ENCODE measurements at places on chromosomes 3 and 15.

DNA sequence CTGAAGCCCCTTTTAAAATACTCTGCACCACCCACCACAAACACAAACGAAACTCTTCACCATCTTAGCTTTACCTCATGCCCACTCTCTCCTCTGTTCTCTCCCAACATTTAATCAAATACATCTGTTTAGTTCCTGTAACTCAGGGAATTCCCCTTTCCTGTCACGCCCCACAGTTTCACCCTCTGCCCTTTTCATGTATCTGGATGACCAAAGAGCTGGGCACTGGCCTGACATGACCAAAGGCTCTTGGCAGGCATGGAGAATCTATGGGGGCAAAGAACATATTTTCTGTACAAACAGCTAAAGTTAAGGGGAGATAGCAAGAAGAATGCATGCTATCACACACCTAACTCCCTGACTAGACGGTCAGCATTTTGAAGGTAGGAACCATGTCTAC, 270.0 kb downstream of the TBL1XR1 start:
- H3K27me3 ChIP-seq: no peaks in the 10 kb centered on the region
- H3K4me1 ChIP-seq: no peaks in the 10 kb centered on the region
- no peak overlapping the region for H3K27ac ChIP-seq
- H3K36me3 ChIP-seq: no peaks in the 10 kb centered on the region

- peak overlapping the region; percentile 70 for H3K27ac ChIP-seq
- H3K27me3 ChIP-seq: no peaks in the 10 kb centered on the region
- H3K36me3 ChIP-seq: no peaks in the 10 kb centered on the region
- peak overlapping the region; percentile 73 for H3K4me3 ChIP-seq
Observed at GRCh38 chr3:112303764-112304325, 9.8 kb upstream of the SLC9C1 start.

- H3K4me3 ChIP-seq: no peak overlapping the region
- no peaks in the 10 kb centered on the region for H3K4me1 ChIP-seq
- H3K27me3 ChIP-seq: no peaks in the 10 kb centered on the region
- H3K36me3 ChIP-seq: no peaks in the 10 kb centered on the region
- DNase-seq: no peak
Observed at GRCh38 chr15:47773143-47773542, 55.8 kb downstream of the SEMA6D start.

DNA sequence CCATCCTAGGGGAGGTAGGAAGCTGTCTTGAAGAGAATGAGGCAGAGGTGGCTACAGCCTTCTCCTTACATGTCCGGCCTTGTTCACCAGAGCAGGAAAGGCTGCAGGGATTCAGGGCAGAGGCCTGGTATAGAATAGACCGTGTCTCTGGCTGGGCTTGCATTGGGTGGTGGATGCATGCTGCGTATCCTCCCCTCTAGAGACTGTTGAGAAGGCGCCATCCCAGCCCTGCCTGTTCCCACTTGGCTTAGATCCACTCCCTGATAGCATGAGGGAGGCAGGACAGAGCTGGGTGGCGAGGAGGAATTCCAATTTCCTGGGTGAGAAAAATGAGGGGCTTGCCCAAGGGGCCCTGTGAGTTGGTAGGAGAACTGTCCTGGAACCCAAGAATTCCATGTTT, 57.5 kb downstream of the CORO2B start:
- no peak for DNase-seq
- H3K27ac ChIP-seq: no peak overlapping the region
- H3K4me3 ChIP-seq: no peak overlapping the region
- no peaks in the 10 kb centered on the region for H3K27me3 ChIP-seq
- H3K4me1 ChIP-seq: peaks cover 34% of the 10 kb centered on the region

GRCh38 chr3:3053974-3054373, 56.2 kb downstream of the IL5RA start:
- no peaks in the 10 kb centered on the region for H3K36me3 ChIP-seq
- no peaks in the 10 kb centered on the region for H3K4me1 ChIP-seq
- H3K4me3 ChIP-seq: no peak overlapping the region
- H3K27me3 ChIP-seq: no peaks in the 10 kb centered on the region

DNA sequence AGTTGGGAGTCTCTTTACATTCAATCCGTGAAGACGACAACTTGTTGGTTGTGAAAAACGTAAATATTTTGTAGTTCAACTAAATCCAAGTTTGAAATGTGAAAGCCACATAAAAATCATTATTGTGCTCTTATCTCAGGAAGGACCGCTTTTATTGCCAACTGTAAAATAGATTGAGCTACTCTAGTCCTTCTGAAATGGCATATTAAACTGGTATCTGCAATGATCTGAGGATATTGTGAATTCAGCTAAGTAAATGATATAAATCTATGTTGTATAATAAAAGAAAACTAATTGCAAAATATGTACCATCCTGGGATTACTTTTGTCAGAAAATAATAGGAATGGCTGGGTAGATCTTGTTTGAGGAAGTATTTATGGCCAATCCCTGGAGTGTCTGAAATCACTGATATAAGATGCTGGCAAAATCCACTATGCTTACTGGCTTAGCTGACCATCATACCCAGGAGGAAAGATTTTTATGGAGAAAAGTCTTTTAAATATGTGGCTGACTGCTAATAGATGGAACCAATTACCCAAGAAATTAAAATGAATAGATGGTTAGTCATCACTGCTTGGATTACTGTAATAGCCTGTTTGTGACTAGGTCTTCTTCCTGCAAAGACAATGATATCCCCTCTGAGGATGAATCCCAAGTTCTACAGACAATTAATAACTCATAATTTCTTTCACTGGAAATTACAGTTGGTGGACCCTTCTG, 191.8 kb downstream of the SEMA6D start:
- no peak overlapping the region for H3K4me3 ChIP-seq
- H3K27me3 ChIP-seq: peaks cover 8% of the 10 kb centered on the region
- H3K36me3 ChIP-seq: no peaks in the 10 kb centered on the region

- DNase-seq: no peak
- H3K27me3 ChIP-seq: no peaks in the 10 kb centered on the region
- H3K36me3 ChIP-seq: no peaks in the 10 kb centered on the region
- no peak overlapping the region for H3K4me3 ChIP-seq
Observed at GRCh38 chr3:177760803-177761202, 563.5 kb upstream of the TBL1XR1 start.

GRCh38 chr15:33964665-33965040, 3.6 kb upstream of the CHRM5 start:
- no peaks in the 10 kb centered on the region for H3K27me3 ChIP-seq
- no peak for DNase-seq
- H3K36me3 ChIP-seq: no peaks in the 10 kb centered on the region
- H3K4me3 ChIP-seq: no peak overlapping the region
- H3K4me1 ChIP-seq: no peaks in the 10 kb centered on the region
- H3K27ac ChIP-seq: no peak overlapping the region

DNA sequence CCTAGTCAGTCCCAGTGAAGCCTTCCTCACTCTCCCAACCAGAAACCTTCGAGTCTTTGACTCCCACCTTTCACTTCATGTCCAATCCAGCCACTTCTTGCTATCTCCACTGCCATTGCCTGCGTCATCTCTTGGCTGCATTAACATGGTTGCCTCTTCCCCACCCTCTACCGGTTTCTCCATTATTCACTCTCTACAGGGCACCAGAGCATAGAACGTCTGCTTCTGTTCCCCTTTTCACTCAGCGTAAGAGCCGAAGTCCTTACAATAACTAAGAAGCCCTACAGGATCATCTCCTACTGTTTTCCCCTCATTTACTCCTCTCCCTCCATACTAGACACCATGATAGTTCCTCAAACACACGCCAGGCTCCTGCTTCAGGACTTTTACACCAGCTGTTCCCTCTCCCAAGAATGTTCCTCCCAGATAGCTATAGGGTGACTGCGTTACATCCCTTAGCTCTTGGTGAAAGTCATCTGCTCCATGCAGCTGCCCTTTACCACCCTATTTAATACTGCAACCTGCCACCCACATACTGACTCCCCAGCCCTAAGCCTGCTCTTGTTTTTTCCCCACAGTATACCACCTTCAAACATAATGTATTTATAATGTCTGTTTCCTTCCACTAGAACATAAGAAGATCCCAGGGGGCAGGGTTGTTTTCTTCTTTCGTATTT, 30.9 kb downstream of the RCN2 start:
- H3K27me3 ChIP-seq: peaks cover 11% of the 10 kb centered on the region
- no peak overlapping the region for H3K27ac ChIP-seq
- DNase-seq: no peak
- H3K36me3 ChIP-seq: no peaks in the 10 kb centered on the region

- H3K4me3 ChIP-seq: no peak overlapping the region
- no peaks in the 10 kb centered on the region for H3K4me1 ChIP-seq
- no peaks in the 10 kb centered on the region for H3K36me3 ChIP-seq
Observed at GRCh38 chr3:191721390-191721861, 260.5 kb downstream of the PYDC2 start.

DNA sequence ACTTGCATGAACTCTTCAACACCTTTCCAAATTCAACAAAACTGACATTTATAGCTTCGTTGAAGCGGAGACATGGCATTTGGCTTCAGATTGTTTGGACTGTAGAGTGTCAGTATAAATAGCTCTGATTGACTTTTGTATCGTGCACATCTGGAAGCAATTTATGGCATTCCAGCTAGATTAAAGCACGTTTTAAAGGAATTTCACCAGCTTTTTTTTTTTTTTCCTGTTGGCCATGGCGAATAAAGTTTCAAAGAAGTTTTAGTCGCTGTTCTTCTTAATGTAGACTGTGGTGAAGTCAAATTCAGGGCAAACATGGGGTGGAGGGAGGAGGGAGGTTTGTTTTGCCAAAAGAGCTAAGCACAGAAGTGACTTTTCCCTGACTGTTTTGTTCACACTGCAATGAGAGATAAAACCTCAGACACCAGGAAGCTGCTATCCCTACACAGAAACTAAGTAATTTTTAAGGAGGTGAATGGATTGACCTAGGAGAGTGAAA, 391.0 kb upstream of the RARB start:
- H3K36me3 ChIP-seq: no peaks in the 10 kb centered on the region
- peak overlapping the region; percentile 22 for H3K4me3 ChIP-seq
- no peak overlapping the region for H3K27ac ChIP-seq
- no peaks in the 10 kb centered on the region for H3K4me1 ChIP-seq

DNA sequence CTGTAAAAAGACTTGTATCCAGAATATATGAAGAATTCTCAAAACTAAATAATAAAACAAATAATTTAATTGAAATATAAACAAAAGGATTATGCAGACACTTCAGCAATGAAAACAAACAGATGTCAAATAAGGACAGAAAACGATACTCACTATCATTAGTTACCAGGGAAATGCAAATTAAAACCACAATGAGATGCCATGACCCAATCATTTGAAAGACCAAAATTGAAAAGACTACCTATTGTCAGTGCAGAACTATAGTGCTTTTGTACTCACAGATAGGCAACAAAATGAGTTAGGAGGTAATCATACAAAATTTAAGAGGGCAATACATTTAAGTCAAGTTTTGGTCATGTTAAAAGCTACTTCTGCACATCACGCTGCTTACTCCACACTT, 31.6 kb upstream of the OR5K4 start:
- no peak for DNase-seq
- H3K36me3 ChIP-seq: no peaks in the 10 kb centered on the region
- no peak overlapping the region for H3K4me3 ChIP-seq
- peaks cover 3% of the 10 kb centered on the region for H3K4me1 ChIP-seq
- H3K27me3 ChIP-seq: peaks cover 8% of the 10 kb centered on the region

GRCh38 chr15:74171965-74172541, 1.5 kb upstream of the ISLR start:
- H3K4me1 ChIP-seq: peaks cover 50% of the 10 kb centered on the region
- no peak for DNase-seq
- H3K4me3 ChIP-seq: peak overlapping the region; percentile 61
- H3K27ac ChIP-seq: no peak overlapping the region
- H3K27me3 ChIP-seq: peaks cover 4% of the 10 kb centered on the region

- peaks cover 66% of the 10 kb centered on the region for H3K36me3 ChIP-seq
- peak overlapping the region; percentile 29 for H3K27ac ChIP-seq
- no peaks in the 10 kb centered on the region for H3K4me1 ChIP-seq
- no peak overlapping the region for H3K4me3 ChIP-seq
- no peak for DNase-seq
Observed at GRCh38 chr15:60471314-60471713, 7.6 kb downstream of the ICE2 start.

DNA sequence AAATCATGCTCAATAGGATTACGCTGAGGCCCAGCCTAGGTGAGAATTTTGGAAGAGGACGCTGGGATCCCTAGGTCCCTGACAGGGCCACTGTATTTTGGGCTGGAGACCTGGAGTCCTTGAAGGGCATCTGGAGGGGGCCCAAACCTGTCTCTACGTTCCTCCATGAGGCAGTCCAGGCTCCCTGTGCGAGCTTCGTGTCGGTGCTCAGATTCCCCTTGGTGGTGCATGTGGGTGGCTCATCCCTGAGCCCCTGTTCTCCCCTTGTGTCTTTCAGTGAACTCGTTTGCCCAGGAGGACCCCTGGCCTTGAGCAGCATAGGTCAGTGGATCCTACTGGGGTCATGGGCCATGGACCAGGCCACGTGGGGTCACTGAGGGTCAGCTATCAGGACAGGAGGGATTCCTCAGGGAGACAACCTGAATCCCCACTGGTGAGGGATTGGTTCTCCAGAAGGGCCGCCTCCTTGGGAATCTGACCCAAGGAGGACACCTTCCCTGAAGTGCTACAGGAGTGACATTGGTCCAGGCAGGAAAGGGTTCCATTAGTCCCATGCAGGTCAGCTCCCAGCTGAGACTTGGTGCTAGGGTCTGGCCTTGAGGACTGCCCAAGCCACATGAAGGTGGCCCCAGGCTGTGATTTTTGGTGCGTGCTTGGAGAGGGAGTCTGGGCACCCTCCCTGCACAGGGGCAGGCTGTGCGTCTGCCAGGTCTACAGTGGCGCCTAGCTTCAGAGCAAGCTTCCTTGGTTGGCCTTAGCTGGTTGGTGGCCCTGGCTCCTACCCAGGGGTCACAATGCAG, 229.8 kb downstream of the SNRPN start:
- H3K27ac ChIP-seq: no peak overlapping the region
- DNase-seq: no peak
- H3K4me3 ChIP-seq: no peak overlapping the region
- no peaks in the 10 kb centered on the region for H3K4me1 ChIP-seq
- H3K27me3 ChIP-seq: no peaks in the 10 kb centered on the region

GRCh38 chr3:42224658-42225421, 41.1 kb downstream of the CCK start:
- H3K27me3 ChIP-seq: no peaks in the 10 kb centered on the region
- peaks cover 2% of the 10 kb centered on the region for H3K4me1 ChIP-seq
- H3K36me3 ChIP-seq: peaks cover 71% of the 10 kb centered on the region
- peak; percentile 54 for DNase-seq
- H3K4me3 ChIP-seq: no peak overlapping the region
- H3K27ac ChIP-seq: no peak overlapping the region

DNA sequence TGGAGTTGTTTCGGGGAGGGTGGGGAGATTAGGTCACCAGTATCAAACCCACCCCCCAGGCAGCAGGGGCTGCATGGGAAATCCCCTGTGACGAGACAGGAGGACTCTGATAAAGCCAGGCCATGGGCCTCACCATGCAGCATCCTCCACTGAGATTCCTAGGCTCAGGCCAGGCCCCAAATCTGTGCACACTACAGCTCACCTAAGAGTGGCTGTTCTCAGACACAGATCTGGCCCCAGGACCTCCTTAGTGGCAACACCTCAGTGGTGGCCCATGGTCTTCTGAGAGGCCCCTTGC, 29.0 kb downstream of the PXYLP1 start:
- no peaks in the 10 kb centered on the region for H3K27me3 ChIP-seq
- no peaks in the 10 kb centered on the region for H3K36me3 ChIP-seq
- H3K27ac ChIP-seq: no peak overlapping the region
- no peak for DNase-seq
- no peak overlapping the region for H3K4me3 ChIP-seq

- H3K27me3 ChIP-seq: no peaks in the 10 kb centered on the region
- H3K4me3 ChIP-seq: no peak overlapping the region
- H3K4me1 ChIP-seq: peaks cover 21% of the 10 kb centered on the region
- peaks cover 4% of the 10 kb centered on the region for H3K36me3 ChIP-seq
Observed at GRCh38 chr15:31397851-31398661, 71.4 kb downstream of the KLF13 start.
